ENCODE measurements at places on chromosomes 16 and 17. TPM values are rescaled to one million over a fixed set of nuclear protein-coding genes. Genes with fewer than 3 reads are reported as not detected.

DNA sequence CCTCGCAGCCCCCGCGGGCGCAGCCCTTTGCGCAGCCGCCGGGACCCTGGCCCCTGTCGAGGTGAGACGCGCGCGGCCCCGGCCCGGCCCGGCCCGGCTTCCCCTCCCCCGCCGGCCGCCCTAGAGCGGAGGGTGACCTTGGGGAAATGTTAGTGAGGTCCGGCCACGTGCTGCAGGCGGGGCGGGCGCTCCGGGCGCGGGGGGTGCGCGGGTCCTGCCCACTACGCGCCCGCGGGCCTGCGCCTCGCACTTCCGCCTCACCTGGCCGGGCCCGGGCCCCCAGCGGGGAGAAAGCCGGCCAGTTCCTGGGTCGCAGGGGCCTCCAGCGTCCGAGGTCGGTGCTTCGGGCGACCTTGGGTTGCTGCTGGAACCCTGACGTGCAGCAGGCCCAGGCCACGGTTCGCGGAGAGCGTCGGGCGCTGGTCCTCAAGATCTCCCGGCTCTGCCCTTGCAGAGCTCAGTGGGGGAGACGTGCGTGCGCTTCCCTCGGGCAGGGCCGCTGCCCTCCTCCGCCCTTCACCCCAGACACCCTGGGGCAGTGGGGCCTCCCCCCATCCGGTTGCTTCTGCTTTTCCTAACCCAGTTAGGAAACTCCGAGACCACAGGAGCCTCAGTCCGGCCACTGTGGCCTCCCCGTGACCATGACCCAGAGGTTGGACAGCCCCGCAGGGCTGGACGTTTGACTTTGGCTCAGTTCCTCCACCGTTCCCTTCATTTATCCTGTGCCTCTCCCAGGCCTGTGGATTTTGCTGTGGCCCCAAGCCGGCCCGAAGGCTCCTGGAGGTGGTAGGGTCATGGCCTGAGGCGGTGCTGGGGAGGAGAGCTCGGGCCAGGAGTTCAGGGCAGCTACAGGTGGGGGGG, 791 bp downstream of the MCRIP2 start:
- no peak for DNase-seq

DNA sequence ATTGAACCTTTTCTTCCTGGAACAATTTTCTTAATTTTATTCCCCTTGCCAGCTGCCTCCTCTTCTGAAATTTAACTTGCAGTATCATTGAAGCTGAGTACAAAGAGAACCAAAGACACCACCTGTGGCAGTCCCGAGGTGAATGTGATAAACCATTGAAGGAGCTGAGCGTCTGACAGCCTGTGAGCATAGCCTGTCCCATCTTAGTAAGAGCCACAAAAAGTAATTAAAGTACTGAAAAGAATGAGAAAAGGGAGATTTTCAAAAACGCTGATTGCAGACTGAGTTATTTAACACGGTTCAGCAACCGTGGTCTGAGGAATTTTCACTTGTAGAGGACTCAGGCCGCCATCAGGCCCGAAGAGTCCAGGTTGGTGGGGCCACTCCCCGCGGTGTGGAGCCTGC, 27.2 kb upstream of the ST6GALNAC1 start:
- DNase-seq = no peak

Gene CCDC200
- polyA plus RNA-seq = not detected

DNA sequence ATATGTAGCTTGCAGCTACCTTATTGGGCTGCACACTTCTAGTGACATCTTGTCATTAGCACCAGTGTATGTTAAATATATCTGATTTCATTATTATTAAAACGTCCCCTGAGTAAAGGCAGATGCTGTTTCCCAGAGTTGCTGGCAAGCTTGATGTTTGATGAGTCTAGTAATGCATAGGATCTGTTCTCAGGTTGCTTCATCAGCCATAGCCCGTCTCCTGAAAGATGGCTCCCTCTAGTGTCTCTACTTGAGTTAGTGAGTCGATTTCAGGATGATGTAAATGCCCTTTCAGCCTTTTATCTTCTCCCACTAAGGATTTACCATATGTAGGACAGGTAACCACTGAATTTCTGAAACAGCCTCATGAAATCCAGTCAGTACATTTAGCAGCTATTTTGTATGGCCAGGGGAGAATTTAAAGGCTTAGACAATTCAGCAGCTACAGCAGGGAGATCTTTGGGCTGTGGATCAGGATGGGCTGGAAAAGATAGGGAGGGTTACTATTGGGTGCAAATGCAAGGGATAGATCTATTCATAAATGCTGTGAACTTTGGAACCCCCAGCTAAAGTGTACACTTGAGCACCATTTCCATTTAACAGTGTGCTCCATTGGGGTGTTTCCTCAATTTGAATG, 376.3 kb downstream of the CNTNAP4 start:
- peak; percentile 72 for DNase-seq

Gene IRX5
- polyA plus RNA-seq = 13.6 TPM

Gene KCNJ12
- polyA plus RNA-seq = 6.7 TPM

DNA sequence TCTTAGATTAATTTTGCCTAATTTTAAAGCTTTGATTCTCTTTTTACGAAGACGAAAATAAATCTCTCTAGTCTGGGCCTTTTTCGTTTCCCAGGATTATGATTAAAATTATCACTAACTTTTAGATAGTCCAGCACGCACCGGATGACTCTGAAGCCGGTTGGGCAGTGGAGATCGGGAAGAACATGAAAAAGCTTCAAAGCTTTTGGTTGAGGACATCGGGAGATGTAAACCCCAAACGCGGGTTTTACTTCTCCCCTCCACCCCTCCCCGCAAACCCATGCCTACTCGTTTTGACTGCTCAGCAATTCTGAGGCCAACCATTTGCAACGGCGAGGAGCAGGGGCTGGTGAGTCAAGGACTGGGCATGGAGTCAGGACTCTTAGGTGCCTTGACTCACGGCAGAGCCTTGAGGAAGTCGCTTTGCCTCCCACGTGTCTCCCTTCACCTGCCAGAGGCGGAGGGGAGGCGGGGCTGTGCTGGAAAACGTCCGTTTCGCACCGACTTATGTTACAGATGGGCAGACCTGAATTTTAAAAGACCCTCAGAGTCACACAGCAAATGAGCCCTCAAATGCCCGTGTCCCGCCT, 989 bp upstream of the DUSP14 start:
- no peak for DNase-seq

Gene SPATA20
- 16.4 TPM for polyA plus RNA-seq

GRCh38 chr17:27352448-27353032, 58.6 kb downstream of the WSB1 start:
- no peak for DNase-seq

GRCh38 chr16:50467943-50468748, 80.0 kb upstream of the NKD1 start:
- DNase-seq = peak; percentile 7

- DNase-seq = no peak
These were observed 5.6 kb downstream of the TMEM238L start for GRCh38 chr17:10798332-10798749.

DNA sequence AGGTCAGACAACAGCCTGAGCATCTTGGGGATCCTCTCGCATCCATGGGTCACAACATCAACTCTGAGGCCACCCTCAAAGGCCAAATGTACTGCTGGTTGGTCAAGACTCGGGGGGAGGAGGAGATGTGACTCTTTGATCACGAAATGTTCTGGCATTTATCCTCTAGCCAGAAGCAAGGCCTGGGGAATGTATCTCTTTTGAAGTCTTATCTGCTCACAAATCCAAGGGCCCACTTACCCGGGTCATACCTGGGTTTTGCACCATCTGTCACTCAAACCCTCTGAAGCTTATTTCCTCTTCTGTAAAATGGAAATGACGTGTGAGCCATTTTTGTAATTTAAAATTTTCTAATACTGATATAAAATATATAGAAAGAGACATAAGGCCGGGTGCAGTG, 13.2 kb downstream of the CA7 start:
- no peak for DNase-seq

Gene KSR1
- polyA plus RNA-seq = 121 TPM

Gene CCL7
- not detected for polyA plus RNA-seq

DNA sequence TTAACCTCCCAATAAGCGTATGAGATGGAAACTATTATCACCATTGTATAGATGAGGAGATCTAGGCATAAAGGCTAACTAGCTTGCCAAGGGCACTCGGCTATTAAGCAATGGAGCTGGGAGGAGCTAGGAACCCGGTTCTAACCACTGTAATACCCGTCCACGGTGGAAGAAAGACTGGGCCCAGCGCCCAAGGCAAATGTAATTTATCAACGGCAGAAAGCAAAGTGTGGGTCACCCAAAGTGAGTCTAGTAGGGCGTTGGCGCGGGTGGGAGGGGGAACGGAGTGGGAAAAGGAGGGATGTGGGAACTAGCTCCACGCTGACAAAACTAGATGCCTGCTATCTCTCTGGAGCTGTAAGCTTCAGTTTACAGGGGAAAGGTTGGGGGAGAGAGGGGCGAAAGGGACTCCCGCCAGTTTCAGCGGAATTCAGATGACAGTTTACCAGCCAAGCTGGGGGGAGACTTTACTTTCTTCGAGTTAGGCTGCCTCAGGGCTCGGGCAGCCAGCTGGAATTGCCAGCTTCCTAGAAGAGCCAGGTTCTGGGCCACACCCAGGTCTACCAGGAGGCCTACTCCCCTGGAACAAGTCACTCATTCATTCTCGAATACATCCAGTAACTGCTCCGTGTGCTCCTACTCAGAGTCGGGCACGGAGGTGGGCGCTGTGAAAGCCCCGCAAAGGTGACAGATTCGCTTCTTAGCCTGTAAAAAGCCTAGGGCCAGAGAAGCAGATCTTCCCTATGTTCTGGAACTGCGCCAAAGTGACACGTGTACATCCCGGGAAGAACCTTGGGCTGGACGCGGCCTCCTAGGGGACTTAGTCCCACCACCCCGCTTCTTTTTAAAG, 837 bp downstream of the LRRC59 start:
- DNase-seq = peak; percentile 52

Gene ABCC6
- 0.70 TPM for polyA plus RNA-seq

DNA sequence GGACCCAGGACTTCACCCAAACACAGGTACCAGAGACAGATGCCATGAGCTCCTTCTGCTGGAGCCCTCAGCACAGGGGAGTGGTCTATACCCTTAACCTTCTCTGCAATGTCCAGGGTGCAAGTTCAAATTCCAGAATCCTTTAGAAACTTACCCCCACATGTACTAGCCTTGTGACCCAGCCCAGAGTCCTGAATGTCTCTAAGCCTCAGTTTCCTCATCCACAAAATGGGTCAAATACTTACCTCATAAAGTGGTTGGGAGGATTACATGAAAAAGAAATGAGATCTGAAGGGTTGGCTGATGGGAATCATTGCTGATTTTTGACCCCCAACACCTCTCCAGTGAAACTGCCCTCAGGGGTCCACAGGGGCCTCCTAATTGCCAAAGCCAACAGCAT, 21.7 kb downstream of the COTL1 start:
- no peak for DNase-seq

Gene NUBP1
- polyA plus RNA-seq = 31.2 TPM

GRCh38 chr16:57538235-57538721, 1.9 kb upstream of the CCDC102A start:
- no peak for DNase-seq

Gene CD300LB
- not detected for polyA plus RNA-seq

Gene SYT17
- 11.9 TPM for polyA plus RNA-seq

DNA sequence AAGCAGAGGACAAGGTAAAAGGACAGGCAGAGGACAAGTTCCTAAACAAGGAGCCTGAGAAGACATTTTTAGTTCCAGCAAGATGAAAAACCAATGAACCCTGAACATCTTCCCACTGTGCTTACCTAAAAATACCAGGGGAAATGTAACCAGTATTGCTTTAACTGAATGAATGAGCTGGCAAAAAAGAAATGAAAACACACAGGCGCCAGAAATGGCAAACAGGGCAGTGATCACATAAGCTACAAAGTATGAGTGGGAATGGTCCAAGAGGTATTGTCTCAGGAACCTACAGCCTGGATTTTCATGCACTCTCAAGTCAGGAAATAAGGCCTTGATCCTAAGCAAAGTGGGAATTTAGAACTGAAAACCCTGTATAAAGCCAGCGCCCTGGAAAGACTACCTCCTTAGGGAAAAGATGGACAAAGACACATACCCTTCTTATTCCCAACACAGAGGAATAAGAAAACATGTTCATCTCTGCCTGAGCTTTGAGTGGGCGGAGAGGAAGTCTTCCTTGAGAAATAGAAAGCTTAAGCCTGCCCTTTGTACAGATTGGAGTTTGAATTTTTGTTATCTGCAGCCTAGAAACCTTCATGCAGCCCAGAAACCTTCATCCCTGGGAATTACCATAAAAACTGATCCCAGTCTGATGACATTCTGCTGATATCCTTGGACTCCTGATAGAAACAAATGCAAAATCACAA, 2.1 kb downstream of the CMTM2 start:
- no peak for DNase-seq

- no peak for DNase-seq
These were observed 21.2 kb downstream of the SLC39A11 start for GRCh38 chr17:73071066-73071999.

GRCh38 chr16:21214086-21214485, 2.7 kb upstream of the ZP2 start:
- no peak for DNase-seq

GRCh38 chr17:83093506-83093905, 14.1 kb downstream of the METRNL start:
- DNase-seq = no peak

- DNase-seq = no peak
These were observed 3.0 kb upstream of the MT1A start for GRCh38 chr16:56635441-56635967.

GRCh38 chr16:52092126-52092525, 454.8 kb downstream of the TOX3 start:
- DNase-seq = no peak

DNA sequence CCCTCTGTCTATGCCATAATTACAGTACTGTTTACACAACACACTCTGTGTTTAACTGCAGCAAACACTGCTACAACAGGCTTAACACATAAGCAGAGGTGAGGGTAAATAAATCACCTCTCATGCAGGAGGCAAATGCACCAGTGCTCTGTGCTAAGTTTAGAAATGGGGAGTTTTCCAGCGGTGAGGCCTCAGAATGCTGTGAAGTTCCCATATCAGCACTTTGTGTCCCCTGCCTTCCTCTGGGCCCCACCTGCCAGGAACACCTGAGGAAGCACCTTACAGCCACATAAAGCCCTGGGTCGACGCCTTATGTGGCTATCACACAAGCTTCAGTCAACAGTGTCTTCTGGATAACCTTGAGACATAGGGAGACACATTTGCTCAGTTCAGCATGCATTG, 304.5 kb downstream of the HAPSTR1 start:
- DNase-seq = no peak

DNA sequence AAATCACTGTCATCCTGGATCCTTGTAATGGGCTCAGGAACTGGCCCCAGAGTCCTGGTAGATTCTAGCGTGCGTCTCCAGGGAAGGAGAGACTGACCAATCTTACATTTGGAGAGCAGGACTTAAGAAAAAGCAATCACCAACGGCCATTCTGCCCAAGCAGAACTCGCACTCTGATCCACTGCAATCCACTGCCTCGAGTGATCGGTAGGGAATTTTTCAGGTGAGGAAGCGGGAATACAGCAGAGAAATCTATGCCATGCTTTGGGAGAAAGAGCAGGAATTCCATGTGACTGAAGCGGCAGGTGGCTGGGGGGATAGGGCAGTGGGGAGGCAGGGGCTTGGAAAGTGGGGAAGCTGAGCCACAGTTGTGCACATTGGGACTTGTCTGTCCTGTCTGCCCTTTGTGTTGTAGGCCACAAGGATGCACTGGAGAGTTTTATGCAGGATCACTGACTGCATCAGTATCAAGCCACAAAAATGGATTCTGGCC, 143.9 kb upstream of the HS3ST2 start:
- DNase-seq = no peak

- DNase-seq = no peak
These were observed 61.1 kb downstream of the PECAM1 start for GRCh38 chr17:64329588-64329987.

Data from muscle of arm (tissue), 14 donors.